ENCODE measurements at places on chromosomes 1 and 21.

- DNase-seq: no peak
Measured at GRCh38 chr1:234505769-234506102, 26.8 kb upstream of the TARBP1 start.

DNA sequence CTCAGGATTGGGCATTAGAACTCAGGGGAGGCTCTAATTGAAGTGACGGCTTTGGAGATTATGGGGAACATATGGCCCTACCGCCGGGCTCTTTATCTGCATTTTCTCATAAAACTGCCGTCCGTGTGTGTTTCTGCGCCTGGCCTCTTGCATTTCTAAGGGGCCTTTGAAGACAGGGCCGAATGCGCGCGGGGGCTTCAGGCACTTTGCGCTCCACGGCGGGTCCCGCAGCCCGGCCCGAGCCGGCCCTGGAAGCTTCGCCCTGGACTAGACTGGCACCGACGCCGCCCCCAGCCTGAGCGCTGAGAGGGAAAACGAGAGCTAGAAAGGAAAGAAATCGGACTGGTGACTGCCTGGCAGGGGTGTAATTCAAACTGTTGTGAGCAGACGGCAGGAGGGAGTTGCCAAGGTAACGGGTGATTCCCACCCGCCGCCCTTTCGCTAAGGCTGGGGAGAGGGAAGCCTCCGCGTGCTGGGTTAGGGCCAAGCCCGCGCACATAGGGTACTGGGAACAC is 120.7 kb downstream of the LMX1A start:
- peak; percentile 25 for DNase-seq

- DNase-seq: no peak
Measured at GRCh38 chr1:57319165-57319564, 104.7 kb downstream of the DAB1 start.

- no peak for DNase-seq
Measured at GRCh38 chr21:35127851-35128250, 78.7 kb upstream of the RUNX1 start.

GRCh38 chr1:16181887-16182719 is 26.2 kb upstream of the EPHA2 start:
- DNase-seq: peak; percentile 89

Data from Calu3 (cell line).